Lower lobe of right lung (tissue), 2 donors: ENCODE measurements at places on chromosomes 11 and 22. TPM values are rescaled to one million over a fixed set of nuclear protein-coding genes. Genes with fewer than 3 reads are reported as not detected.
A peak's percentile ranks its signal among the peaks of the same experiment; 100 is the strongest.

DNA sequence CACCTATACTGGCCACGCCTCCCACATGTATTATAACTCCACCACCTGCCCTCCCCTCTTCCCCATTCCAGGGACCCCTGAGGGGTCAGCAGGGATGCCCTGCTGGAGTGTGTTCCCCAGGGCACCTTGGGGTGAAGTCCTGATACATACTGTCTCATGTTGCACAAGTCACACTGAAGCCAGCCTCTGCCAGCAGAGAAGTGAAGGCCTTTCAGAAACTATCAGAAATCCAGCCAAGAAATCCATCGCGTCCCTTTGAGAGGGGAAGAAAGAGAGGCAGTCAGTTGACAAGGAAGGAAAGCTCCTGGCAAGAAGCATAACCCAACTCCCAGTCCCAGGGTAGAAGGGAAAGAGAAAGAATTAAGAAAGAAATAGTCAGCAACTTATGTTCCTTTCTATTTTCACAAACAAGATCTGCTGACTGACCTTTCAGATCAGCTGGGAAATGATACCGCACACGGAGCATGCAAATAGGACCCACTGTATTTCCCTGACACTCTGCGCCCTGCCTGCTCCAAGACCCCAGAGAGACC is 45.2 kb downstream of the SC5D start:
- no peak for DNase-seq

The OR5P2 gene
- 2.2 TPM for total RNA-seq

DNA sequence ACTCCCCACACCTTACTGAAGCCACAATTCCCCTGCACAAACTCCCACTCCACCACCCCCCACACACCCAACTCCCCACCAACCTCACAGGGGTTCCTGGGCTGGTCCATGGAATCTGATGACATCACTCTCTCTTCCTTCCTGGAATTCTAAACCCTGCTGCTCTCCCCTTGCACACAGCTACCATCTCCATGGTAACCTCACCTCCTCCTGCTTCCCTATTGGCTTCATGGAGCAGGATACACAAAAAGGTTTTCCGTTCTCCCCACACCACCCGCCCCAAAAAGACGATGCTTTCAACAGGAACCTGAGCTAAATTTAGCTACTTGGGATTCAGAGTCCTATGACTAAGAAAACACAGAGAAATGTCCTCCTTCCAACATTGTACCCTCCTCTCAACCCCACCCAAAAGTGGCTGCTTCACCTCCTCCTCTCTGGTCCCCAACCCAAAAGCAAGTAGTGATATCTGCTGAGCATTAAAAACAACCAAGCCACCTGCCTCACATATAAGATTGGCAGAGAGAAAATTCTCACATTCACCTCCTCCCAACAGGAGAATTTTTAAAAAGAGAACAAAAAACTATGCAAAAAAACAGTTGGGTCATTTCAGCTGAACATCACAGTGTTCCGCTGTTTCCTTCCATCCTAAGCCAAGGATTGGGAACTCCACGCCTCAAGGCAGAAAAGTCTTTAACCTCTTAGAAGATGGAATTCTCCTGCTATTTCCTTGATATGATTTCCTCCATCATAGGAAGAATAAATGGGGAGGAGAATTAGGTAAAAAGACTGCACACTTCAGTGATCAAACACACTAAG is 66.9 kb downstream of the RBFOX2 start:
- DNase-seq: no peak

DNA sequence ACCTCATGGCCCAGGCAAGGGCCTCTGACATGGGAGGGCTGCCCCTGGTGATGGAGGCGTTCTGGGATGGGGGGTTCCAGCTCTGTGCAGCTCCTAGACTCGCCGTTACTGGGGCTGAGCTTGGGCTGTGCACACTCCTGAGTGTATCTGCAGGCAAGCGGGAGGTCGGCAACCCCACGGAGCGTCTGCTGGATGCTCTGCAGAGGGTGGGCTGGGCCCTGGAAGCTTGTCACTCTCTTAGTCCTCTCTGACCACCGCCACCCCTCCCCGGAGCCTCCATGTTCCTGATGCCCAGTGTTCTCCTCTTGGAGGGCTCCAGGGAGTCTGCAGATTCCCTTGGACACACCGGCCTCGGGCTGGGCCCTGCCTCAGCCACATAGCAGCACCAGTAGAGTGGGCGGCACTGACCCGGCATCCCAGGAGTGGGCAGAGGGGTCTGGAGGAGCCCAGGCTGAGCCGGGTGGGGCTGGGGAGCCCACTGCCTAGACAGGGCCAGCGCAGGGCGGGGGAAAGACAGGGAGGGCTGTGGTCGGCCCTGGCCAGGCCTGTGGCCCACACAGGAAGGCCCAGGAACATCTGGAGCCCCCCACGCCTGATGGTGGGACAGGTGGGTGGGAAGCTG is 20.6 kb upstream of the MUC5B start:
- peak; percentile 49 for DNase-seq

GRCh38 chr11:81303038-81303664 is 1430.5 kb downstream of the FAM181B start:
- DNase-seq: no peak

- DNase-seq: no peak
Measured at GRCh38 chr11:44963136-44963535, 12.5 kb upstream of the TP53I11 start.

GRCh38 chr22:36299911-36300310 is 47.0 kb downstream of the APOL1 start:
- no peak for DNase-seq
